ENCODE measurements at places on chromosomes 16 and 17. TPM values are rescaled to one million over a fixed set of nuclear protein-coding genes. Genes with fewer than 3 reads are reported as not detected.

- DNase-seq = peak; percentile 94
Observed at GRCh38 chr17:16584273-16584995, 15.4 kb upstream of the ZNF287 start.

DNA sequence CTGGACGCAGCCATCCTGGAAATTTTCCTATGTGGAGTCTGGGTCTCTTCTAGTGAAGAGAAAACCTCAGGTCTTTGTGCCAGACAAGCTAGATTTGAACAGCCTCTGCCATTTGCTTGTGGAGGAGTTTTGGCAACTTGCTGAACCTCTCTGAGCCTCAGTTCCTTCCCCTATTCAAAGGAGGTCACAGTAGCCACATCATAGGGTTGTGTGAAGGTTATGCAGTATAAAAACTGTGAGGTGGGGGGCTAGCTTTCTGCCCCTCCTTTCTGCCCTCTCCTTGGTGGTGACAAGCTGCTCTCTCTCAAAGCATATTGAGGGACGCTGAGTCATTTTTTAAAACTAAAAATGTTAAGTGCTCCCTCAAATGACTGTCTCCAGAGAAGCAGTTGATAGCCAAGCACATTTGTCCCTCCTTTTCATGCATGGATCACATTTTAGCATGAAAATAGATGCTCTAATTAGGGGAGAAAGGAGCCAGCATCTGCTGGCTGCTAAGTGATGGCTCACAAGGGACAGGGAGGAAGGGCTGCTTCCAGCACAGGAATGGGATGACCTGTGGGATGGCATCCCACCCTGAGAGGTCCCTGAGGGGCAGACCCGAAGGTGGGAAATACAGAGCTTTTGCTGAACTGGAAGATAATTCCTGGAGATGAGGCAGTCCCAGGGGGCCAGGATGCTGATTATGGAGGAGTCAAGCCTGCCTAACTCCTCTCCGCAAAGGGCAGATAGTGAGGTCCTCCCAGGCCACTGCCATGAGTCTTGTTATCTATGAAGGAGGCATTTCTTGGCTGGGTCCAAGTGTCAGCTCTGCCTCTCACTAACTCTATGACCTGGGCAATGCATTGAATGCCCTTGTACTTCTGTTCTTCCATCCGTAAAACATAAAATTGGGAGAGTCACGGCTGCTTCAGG, 218.8 kb downstream of the RAB11FIP4 start:
- DNase-seq = no peak

GRCh38 chr16:63653044-63653839, 1468.6 kb downstream of the CDH11 start:
- DNase-seq = peak; percentile 1

CCL14 gene
- 1.7 TPM for total RNA-seq

HSBP1 gene
- total RNA-seq = 60.5 TPM

GRCh38 chr17:64920026-64920418, 744 bp upstream of the LRRC37A3 start:
- no peak for DNase-seq

- DNase-seq = peak; percentile 72
Observed at GRCh38 chr17:885971-886571, 93.5 kb downstream of the NXN start.

GRCh38 chr17:68819465-68819864, 135.7 kb downstream of the ABCA8 start:
- no peak for DNase-seq

GRCh38 chr17:14355556-14355955, 54.7 kb downstream of the HS3ST3B1 start:
- no peak for DNase-seq

DNA sequence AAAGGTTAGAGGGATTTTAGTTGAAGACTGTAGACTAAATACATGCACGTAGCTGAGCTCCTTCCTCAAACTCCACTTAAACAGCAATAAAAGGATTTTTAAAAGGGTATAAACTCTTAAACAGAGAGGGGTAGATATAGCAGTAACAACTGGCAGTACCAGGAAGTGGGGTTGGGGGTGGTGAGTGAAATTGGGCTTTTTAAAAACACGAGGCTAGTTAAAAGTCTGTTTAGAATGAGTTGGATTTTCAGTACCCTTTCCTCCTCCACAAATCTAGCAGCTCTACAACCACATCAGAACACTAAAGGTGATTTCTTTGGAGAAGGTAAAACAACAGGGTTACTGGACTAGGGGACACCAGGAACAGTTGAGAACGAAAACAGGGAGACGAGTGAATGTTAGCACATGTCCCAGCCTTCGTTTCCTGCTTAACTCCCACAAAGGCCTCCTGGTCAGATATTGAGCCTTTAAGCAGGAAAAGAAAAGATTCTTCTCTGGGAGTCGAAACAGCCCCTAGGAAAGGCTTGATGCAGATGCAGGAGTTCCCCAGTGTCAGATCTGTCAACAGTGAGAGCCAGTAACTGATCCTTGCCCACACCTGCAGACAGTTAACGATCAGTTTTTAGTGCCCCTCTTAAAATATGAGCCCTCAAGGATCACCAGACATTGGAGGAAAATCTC, 13.8 kb downstream of the NETO2 start:
- DNase-seq = no peak

GRCh38 chr16:89097392-89097772, 3.7 kb downstream of the ACSF3 start:
- DNase-seq = no peak

GRCh38 chr16:11384956-11385586, 39.8 kb downstream of the RMI2 start:
- no peak for DNase-seq

ABR gene
- total RNA-seq = 1,523 TPM

ZNF423 gene
- total RNA-seq = 0.29 TPM

DNA sequence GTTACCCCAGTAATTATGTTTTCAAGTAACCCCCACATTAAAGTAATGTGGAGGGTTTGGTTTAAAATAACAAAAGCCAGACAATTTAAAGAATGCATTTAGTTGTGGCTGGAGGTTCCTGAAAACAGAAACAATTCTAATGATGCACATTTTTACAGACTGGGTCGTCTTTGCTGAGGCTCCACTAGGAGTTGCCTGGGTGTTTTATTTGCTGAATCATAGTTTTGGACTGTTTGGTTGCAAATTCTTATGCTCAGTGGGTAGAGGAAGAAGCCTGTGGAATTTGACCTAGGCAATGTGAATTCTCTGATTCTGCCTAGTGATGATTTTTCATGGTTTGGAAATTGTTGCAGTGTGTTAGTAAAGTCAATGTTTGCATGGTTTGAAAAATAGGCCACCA, 16.3 kb downstream of the SHISA9 start:
- no peak for DNase-seq

GRCh38 chr17:82687871-82688270, 10.6 kb downstream of the RAB40B start:
- DNase-seq = no peak

GRCh38 chr17:64531955-64532371, 25.2 kb downstream of the CEP95 start:
- DNase-seq = no peak

GRCh38 chr16:30997725-30998711, 12.4 kb downstream of the STX1B start:
- no peak for DNase-seq

- DNase-seq = no peak
Observed at GRCh38 chr16:30567991-30568638, 3.4 kb downstream of the ZNF688 start.

NXN gene
- total RNA-seq = 21.0 TPM

USH1G gene
- not detected for total RNA-seq

- DNase-seq = no peak
Observed at GRCh38 chr17:8062807-8063483, 24.1 kb downstream of the ALOX15B start.

DNA sequence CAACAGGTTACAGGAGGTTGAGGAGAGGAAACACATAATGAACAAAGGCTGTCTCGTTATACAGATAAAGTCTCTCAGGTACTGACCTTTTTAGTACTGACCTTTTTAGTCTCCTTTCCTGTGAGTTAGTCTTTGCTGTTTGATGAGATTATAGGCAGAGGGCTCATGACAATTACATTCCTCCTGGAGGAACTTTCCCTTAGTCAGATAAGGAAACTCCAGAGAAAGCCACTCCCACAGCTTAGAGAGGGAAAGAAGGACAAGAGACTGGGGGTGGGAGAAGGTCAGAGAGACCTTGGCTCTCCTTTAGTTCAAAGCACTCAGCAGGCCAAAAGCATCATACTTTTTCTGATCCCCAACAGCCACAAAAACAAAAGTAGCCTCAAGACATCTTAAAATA, 15.3 kb upstream of the PSMD7 start:
- DNase-seq = no peak

FN3K gene
- total RNA-seq = 30.5 TPM

IKZF3 gene
- total RNA-seq = 5.4 TPM

DNA sequence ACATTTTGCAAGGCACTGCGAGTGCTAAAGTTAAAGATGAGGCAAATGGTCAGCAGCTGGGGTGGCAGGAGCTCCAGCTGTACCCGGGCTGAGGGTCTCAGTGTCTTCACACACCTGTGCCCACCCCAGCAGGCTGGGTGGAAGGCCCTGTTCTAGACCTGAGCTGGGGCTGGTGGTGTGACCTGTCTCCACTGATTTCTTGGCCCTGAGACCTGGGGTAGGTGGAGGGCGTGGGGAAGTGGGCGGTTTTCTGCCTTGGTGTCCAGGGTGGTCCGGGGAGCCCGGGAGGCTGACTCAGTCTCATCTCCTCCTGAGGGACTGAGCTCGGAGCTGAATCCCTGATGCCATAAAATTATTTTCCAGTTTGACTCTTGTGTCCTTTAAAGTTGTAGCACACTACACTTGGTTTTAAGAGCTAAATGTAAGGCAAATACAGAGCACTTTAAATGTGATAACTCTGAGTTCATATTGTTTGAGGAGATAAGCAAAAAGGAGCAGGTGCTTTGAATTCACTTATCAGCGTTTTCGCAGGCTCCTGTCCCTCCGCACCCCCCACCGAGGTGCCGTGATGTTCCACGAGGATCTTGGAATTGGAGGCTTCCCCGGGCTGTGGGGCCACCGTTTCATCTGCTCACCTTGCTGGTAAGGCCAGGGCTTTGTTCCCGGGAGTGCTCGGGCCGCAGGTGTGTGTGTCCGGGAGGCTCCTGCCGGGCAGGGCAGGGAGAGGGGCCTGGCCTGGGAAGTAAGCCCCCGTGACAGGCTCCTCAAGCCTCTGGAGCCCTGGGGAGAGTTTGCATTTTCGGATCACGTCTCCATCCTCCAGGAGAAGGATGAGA, 117.0 kb downstream of the AATF start:
- DNase-seq = no peak

GRCh38 chr17:76781056-76781982, 43.4 kb downstream of the MFSD11 start:
- DNase-seq = no peak

COX10 gene
- total RNA-seq = 7.6 TPM

DNA sequence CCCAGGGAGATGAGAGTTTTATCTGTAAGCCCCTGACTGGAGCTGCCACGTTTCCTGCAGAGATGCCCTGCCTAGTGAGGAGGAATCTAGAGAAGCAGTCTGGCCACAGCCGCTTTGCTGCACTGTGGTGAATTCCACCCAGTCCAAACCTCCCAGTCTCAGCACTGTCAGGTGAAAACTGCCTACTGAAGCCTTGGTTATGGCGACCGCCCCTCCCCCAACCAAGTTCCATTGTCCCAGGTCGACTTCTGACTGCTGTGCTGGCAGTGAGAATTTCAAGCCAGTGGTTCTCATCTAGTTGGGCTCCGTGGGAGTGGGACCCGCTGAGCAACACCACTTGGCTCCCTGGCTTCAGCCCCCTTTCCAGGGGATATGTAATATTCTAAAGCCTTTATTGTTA, 10.2 kb upstream of the LYZL6 start:
- no peak for DNase-seq

TOM1L1 gene
- 134 TPM for total RNA-seq

- DNase-seq = peak; percentile 90
Observed at GRCh38 chr17:51764387-51764971, 394.0 kb downstream of the CA10 start.

PLEKHH3 gene
- total RNA-seq = 62.9 TPM

GRCh38 chr17:73803964-73804435, 159.8 kb upstream of the SDK2 start:
- DNase-seq = no peak

DNA sequence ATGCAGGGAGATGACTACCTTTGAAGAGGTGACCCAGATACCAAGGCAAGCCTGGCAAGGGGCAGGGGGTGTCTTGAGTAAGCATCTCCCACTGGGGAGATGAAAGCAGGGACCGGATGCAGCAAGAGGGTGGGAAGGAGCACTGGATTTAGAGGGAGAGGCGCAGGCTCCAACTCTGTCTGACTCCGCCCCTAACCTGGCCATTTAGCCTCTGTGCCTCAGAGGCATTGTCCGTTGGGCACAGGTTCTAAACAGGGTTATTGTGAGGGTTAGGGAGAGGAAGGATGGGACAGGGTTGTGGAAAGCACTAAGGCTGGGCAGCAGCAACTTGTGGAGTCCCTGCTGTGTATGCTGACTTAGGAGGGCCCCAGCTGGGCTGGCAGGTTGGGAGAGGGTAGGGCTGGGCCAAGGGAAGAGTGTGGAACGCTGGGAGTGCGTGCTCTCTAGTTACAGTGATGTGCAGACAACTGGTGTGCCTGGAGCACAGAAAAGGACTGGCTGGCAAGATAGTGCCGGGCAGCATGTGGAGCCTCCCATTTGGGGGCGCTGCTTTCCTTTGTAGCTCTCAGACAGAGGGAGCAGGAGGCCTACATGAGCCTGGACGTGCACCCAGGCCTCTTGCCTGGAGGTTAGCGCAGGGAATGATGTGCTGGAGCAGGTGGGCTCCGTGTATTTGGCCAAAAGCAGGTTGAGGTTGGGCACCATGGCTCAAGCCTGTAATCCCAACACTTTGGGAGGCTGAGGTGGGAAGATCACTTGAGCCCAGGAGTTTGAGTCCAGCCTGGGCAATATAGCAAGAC, 26.2 kb downstream of the TBX2 start:
- DNase-seq = no peak

DNA sequence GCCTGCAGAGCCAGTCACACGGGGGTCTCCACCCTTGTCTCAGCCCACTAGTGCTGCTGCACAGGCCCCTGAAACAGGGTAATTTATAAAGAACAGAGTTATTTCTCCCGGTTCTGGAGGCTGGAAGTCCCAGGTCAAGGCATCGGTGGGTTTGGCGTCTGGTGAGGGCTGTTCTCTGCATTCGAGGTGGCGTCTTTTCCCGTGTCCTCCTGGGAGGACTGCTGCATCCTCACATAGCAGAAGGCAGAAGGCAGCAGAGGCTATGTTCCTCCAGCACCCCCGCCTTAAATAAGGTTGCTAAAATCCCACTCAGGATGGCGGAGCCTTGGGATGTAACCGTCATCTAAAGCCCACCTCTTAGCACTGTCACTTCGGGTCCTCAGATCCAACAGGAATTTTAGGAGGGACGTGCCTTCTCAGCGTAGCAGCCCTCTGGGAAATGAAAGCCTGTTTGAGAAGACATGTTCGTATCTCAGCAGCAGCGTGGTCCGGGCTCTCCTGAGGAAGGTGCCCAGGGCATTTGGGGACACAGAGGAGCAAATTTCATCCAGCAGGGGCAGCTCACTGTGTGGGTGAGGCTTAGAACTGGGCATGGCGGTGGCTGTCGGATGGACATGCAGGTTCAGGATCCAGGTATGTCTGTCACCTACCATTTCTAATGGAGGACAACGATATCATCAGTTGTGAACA, 221.6 kb upstream of the CHMP6 start:
- no peak for DNase-seq

GRCh38 chr17:45929344-45929743, 35.0 kb downstream of the MAPT start:
- DNase-seq = no peak

KRT222 gene
- not detected for total RNA-seq

- DNase-seq = peak; percentile 69
Observed at GRCh38 chr17:27756467-27757371, 43.6 kb downstream of the NOS2 start.

Data from stomach (tissue), 19 donors.